ENCODE measurements at places on chromosomes 2 and 18.

DNA sequence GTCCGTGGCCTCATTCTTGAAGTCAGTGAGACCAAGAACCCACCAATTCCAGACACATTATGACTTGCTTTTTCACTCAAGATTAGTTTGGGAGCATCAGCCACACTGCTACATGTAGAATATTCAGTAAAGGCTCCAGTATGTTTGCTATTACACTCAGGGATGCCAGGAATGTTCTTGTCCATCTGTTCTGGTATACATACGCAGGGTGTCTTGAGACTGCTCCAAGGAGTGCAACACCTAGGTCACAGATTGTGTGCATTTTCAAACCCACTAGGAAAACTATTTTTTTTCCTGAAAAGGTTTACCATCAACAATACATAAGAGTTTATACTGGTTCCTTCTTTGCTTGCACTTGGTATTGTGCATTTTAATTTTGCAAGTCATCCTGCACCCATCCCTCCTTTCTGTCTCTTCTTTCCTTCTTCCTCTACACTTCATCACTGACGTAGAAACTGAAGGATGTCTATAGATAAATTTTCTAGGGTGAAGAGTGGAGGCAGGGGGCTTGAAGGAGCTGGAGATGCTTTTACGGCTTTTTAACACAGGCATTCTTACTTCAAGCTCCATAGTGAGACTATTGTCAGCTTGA lies 35.3 kb upstream of the MAP2 start:
- no peak for DNase-seq

DNA sequence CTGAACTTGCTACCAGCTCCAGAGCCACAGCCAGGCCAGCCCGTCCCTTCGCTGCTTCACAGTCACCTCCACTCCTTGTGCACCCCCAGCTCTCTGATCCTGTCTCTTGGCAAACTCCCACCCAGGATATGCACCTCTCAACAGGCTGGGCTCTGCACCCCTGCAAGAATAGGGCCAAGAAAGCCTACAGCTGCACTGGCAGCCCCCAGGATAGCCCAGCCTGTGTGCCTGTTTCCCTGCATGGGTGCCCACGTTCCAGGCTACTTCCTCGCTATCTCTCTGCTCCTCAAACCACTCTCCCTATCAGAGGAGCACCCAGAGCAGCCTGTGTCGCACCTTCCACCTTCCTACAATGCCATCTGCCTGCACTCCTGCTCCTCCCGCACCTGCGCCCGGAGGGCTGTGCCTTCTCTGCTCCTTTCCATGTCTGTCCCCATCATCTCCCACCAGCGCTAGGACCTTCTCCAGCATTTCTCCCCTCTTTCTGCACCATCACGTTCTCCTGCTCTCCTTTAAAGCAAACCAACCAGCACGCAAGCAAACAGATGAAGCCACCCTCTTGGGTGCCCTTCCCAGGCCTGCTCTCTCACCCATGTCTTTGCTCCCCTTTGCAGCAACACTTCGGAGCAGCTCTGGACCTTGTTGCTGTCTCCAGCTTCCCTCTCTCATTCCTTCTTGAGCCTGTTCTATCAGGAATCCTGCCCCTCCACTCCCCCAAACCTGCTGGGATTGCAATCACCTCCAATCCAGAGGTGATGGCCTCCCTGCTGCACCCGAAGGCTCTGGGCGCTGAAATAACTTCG lies 313.2 kb upstream of the HS6ST1 start:
- no peak for DNase-seq

DNA sequence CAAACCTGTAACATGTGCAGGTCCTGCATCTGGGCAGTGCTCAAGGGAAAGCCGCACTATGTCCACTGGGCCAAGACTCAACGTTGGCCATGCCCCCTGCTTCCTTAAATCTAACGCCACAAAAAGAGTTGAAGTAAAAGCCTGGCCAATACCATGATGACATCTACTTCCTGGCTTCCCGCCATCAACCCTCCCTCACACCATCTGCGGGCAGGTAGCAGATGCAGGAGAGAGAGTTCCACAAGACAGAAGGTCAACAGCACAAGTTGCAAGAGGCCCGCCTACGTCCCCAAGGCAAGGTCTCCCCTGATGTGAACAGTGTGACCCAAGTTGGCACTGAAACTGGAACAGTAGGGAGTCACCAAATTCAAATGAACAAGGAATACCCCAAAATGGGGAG lies 48.4 kb downstream of the ABCG8 start:
- DNase-seq, result no peak

DNA sequence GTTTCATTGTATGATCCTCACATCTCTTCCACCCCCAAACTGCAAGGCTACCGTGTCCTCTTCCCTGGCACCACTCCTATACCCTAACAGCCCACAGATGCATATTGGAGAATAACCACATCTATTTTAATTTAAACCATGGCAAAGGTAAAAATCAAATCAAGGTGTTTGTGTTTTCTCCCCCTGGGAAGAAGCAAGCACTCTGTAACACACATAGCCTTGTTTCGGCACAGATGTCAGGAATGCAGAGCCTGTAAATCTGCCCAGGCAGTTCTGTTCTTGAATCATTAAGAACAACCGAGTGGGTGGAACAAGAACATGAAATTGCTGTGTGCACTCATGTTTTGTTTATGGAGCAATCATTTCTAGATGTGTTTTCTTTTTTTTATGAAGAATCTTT lies 6.8 kb upstream of the COX7A2L start:
- no peak for DNase-seq

DNA sequence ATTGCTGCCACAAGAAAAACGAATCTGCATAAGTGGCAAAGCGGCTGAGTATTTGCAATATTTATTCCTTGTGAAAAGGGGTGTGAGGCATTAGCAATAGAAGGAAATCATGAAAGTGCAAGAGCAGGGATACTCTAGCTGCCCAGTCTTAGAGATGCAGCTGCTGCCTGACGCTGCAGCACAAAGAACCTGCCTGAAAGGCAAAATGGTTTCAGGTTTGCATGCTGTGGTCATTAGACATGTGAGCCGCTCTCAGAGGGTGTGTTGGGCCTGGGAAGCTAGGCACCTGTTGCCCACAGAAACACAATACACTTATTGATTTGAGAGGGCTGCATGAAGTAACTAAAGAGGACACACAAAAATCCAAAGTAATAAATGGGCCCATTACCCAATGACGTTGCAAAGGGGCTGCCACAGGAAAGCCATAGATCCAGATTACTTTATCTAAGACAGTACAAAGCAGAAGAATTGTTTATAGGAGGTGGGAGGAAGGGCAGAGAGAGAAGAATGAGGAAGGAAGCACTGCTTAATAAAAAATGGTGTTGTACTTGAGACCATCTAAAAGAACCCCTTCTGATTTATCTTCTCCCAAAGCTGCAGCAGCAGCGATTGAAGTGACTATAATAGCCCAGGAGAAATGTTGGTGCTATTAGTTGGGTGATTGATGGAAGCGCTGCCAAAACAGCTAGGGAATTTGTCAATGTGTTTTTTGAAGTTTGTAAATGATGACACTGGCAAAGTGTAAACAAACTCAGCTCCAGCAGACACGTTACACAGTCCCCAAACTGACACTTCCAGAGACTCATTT lies 492.4 kb upstream of the ACVR2A start:
- DNase-seq, result no peak

DNA sequence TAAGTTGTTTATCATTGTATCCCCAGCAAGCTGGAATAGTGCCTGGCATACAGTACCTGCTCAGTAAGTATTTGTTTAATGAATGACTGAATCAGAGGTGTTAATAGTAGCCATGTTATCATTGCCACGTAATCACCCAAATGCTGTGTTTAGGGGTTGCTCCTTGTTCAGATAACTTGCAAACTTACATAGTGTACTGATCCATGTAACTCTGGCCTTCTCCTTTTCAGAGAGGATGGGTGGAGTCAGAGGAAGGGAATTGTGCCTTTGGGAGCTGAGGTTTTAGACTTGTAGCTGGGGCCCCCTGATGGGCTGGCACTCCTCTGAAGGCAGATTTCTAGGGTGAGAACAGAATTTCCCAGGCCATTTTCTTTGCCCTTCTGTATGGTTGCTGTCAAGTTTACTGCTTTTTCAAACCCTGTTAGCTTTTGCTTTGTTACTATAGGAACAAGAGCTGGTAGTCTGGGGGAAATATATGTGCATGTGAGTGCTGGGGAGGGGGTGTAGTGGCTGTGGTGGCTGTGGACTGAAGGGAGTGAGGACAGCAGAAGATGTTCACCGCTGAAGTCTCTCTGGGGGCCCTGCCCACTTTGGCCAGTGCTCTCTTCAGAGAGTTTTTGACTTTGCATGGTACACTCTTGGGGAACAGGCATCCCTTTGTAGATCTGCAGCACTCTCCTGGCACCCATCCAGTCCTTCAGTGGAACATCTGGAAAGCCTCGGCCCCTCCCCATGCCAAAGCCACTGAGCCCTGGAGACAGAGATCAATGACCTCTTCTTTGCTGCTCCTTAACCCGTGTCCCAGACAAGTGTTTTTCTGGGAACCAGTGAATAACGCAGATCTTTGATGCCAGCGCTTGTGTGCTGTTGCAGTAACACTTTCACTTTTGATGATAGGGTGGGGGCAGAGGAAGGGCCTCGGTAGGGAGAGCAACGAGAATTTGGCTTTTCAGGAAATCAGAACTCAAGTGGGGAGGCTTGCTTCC lies 209.0 kb downstream of the PRKCE start:
- DNase-seq, result peak; percentile 98

GRCh38 chr2:86225581-86225980 lies 26.3 kb downstream of the MRPL35 start:
- no peak for DNase-seq

- no peak for DNase-seq
Measured at GRCh38 chr2:191327484-191327883, 82.3 kb downstream of the MYO1B start.

- DNase-seq, result no peak
Measured at GRCh38 chr2:70514612-70515055, 39.0 kb downstream of the TGFA start.

- no peak for DNase-seq
Measured at GRCh38 chr2:1749489-1750119, 5.3 kb upstream of the PXDN start.

DNA sequence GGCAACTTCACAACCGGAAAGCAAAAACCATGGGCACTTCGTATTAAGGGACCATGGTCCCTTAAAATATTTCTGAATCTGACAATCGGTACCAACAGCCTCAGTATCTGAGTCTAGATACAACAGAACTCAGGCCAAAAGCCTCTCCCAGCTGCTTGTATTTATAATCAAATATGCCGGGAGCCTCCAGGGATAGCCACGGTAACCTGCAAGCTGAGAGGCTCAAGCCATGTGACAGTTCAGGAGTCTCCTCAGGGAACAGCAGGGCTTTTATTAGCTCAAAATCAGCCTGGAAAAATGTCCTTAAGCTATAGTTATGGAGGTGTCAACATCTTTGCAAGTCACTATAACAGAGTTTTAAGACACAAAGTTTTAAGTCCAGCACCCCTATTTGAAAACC lies 352.8 kb upstream of the GYPC start:
- DNase-seq, result peak; percentile 5

GRCh38 chr2:59413751-59414570 lies 1139.5 kb downstream of the BCL11A start:
- DNase-seq, result no peak

GRCh38 chr2:203718087-203718486 lies 11.6 kb downstream of the CD28 start:
- DNase-seq, result no peak

GRCh38 chr2:50720697-50721315 lies 311.1 kb downstream of the NRXN1 start:
- DNase-seq, result no peak

- no peak for DNase-seq
Measured at GRCh38 chr2:7225848-7226247, 308.6 kb downstream of the RNF144A start.

- no peak for DNase-seq
Measured at GRCh38 chr2:203599509-203599908, 64.4 kb upstream of the RAPH1 start.

DNA sequence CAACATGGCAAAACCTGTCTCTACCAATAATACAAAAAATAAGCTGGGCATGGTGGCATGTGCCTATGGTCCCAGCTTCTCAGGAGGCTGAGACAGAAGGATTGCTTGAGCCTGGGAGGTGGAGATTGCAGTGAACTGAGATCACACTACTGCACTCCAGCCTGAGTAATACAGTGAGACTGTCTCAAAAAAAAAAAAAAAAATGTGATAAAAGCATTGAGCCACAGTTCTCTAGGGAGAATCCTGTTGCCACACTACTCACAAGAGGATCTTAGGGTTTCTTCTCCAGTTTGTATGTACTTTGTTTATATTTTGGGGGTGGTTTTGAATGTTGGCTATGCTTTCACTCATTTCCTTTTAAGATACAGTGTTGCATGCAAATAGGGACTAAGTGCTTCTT lies 62.0 kb downstream of the TMEM185B start:
- DNase-seq, result no peak
